OCI-M1 (cell line): ENCODE measurements at places on chromosomes 5 and 9.
A peak's percentile ranks its signal among the peaks of the same experiment; 100 is the strongest.

DNA sequence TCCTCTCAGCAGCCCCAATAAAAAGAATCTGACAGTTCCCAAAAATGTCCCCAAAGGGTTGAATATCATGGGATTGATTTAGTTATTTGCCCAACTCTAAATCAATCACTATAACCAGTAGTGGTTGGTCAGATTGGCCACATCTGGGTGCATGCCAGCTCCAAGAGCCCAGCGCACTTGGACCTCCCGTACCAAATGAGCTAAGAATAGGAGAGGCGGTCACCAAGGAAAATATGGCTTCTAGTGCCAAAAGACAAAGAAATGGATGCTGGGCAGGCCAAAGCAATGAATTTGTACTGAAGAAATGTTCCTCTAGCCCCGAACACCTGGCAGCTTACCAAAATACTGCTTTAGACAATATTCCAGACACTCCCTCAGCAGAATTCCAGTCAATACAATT is 80.3 kb downstream of the RCL1 start:
- no peak for DNase-seq

DNA sequence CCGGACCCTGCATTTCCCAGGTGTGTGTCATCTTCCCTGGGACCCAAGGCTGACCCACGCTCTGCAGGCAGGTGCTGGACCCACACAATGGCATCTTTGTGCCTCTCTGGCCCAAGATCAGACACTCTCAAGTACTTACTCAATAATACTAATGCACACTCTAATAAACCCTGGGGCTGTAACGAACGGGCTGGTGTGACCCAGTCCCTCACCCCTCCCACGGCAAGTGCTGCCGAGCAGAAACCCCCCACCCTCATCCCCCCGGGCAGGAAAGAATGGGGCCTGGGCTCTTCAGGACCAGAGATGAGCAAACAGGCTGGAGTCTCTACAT is 1.1 kb upstream of the OBP2B start:
- no peak for DNase-seq

GRCh38 chr9:9177081-9177480 is 1377.5 kb upstream of the DMAC1 start:
- DNase-seq = no peak

DNA sequence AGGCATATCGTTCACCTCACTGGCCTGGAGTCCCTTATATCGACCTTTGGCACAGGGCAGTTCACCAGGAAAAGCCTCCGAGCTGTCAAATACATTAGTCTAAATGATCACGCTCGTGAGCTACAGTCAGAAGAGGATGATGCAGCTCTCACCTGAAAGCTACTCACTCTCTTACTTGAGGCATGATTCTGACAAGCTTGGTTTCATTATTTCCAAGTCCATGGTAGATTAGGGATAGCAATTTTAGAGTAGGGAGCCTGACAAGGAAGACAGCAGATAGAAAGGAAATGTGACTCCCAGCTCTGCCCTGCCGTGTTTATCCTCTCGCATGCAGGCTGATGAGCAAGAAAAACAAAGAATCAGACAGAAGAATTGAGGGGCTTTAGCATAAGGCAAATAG is 98.0 kb upstream of the MAP1B start:
- no peak for DNase-seq

GRCh38 chr9:135614821-135615665 is 24.3 kb downstream of the GLT6D1 start:
- DNase-seq = no peak

DNA sequence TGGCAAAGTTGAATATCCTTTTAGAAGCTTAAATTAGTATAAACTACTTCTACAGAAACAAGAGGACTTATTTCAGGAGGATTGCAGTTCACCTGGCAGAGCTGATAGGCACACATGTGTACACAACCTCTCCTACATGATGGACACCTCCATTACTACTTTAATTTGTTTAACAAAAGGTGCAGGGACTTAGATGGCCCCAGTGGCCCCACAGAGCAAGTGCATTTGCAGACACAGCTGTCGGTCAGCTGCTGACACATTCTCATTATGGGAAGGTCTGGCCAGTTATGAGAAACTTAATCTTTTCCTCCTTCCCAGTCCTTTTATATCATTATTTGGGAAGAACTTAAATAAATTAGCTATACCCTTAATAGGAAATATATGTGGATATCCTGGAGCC is 28.3 kb downstream of the TDRD7 start:
- no peak for DNase-seq

DNA sequence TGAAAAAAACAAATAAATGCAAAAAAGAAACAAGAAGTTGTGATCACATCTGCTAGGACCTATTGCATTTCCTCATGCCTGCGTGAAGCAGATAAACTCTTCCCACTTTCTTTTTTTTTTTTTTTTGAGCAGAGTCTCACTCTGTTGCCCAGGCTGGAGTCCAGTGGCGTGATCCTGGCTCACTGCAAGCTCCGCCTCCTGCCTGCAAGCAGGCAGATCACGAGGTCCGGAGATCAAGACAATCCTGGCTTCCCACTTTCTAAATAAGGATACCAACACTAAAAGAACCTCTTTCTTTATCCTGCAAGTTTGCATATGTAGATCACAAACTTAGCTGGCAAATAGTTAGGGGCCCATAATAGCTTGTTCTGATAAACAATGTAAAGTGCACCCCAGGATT is 128.6 kb downstream of the ASTN2 start:
- DNase-seq = peak; percentile 47

DNA sequence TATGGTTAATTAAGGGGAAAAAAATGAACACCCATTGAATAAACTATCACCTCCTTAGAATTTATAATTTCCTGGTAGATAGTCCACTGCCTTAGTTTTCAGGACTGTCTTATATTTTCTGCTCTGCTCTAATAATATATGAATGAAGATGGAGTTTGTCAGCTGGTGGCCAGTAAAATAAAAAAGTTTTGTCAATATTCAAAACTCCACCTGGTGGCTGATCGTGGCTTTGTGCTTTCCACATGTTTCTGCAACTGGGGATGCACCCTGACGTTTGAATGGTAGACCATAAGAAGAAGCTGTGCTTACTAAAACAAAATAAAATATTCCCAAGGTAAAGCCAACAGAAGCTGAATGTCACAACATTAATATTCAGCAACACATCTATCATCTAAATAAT is 286.6 kb upstream of the IZUMO3 start:
- peak; percentile 46 for DNase-seq

DNA sequence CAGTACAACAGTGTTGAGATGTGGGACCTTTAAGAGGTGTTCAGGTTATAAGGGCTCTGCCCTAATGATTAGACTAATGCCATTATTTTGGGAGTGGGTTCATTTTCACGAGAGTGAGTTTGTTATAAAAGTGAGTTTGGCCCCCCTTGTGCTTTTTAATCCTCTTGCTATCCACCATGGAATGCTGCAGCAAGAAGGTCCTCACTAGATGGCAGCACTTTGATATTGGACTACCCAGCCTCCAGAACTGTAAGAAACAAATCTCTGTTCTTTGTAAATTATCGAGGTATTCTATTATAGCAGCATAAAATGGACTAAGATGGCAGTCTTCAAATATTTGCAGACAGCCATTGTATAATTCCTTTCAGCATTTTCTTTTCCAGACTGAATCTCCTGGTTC is 212.4 kb downstream of the LRRC70 start:
- peak; percentile 55 for DNase-seq

GRCh38 chr9:136808806-136809158 is 1.0 kb downstream of the RABL6 start:
- peak; percentile 39 for DNase-seq

DNA sequence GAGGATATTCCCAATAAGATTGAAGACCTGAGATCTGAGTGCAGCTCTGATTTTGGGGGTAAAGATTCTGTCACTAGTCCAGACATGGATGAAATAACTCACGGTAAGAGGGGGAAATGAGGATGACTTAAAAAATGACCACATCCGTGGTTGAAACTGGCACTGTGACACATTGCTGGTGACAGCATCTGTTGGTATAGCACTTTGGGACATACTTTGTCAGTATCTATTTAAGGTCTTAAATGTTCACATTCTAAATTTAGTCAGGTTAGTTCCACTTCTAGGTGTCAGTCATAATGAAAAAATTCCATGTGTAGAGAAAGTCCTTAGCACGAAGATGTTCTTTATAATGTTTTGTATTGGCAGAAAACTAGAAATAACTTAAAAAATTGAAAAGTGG is 70.9 kb downstream of the GAPVD1 start:
- no peak for DNase-seq

- peak; percentile 23 for DNase-seq
These were observed 142.8 kb downstream of the PDZD2 start for GRCh38 chr5:31781772-31782171.

- DNase-seq = no peak
These were observed 100.3 kb downstream of the PCSK5 start for GRCh38 chr9:75990576-75991304.

DNA sequence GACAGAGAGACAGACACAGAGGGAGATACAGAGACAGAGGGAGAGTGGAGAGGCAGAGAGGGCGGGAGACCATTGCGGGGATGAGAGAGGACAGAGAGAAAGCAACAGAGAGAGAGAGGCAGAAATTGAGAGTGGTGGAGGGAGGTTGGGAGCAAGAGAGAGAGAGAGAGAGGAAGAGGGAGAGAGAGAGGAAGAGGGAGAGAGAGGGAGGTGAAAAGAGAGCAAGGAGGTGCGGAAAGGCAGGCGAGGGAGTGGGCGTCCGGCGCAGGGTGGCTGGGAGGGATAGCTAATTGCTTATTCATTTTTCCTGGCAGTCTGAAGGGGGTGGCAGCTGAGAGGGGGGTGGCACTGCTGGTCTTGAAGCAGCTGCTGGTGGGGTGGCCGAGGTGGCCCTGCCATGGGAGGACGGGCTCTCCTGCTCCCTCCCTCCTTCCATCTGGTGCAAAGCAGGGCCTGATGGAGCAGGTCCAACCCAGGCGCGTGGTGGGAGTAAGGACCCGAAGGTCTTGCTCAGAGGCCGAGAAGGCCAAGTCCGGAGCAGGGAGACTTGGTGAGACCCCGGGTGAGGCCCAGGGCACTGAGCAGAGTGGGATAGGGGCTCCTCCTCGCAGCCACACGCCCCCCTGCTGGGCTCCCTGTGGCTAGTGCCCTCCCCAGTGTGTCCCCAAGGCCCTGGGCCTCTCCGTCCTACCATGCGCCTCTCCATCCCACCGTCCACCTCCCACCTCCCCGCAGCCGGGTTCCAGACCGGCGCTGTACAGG is 25.3 kb upstream of the RNU6ATAC start:
- no peak for DNase-seq

DNA sequence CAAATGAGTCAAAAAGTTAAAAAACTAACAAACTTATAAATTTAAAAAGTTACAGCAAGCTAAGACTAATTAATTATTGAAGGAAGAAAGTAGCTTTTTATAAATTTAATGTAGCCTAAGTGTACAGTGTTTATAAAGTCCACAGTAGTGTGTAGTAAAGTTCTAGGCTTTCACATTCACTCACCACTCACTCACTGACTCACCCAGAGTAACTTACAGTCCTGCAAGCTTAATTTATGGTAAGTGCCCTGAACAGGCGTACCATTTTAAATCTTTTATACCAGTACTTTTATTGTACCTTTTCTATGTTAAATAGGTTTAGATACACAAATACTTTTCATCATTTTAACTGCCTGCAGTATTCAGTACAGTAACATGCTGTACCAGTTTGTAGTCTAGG is 80.0 kb upstream of the C9orf72 start:
- no peak for DNase-seq

- DNase-seq = no peak
These were observed 39.3 kb downstream of the CLINT1 start for GRCh38 chr5:157819502-157820115.

DNA sequence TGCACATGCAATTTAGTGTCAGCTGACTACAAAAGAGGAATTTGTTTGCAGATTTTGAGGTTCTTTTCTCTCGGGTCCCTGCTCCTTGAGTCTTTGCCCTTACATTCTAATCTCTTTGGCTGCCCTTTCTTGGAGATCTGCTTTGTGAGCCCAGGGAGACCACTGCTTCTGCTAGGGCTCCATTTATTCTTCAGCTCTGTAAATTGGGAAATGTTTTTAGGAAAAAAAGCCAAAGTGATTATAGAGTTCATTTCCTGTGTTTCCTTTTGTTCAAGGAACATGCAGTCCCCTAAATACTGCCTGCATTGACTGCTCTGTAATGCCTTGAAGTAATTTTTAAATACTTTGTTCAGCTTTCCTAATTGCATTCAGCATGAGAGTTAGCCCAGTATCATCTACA is 197.4 kb downstream of the CSNK1G3 start:
- DNase-seq = no peak

- no peak for DNase-seq
These were observed 20.3 kb downstream of the DCP2 start for GRCh38 chr5:112996830-112997374.

DNA sequence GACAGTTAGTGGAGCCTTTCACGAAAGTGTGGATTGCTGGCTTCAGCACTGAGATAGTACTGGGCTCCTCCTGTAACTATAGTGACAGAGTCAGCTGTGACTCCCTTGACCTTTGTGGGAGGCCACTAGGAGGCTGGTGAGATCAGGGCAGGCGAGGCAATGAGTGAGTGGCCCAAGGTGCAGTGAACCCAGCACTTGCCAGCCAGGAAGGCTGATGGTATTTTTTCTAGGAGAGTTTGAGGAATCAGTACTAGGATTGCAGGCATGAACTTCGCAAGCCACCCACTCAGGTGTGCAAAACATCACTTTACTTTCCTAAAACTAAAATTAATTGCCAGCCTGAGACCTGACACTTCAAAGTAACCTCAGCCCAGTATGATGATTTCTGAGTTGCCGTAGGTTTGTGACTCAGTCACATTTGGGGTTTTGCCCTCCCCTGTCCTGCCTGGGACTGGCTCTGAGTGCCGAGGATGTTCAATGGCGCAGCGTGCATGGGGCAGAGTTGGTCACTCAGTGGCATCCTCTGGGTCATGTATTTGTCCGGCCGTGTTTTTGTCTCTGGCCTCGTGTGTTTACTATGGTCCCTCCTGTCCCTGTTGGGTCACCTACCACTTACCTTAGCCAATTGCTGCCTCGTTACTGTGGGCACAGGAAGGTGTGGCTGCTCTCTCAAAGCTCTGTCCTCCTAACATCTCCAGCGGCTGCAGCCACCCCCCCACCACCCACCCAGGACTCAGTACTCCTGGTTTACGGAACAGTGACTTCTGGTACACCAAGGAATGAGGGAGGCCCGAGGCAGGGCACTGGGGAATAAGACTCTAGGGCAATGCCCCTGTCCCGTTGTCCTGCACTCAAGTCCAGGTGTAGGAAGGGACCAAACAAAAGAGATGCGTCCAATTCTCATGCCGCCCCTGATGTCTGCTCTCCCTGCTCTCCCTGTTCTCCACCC is 67.2 kb downstream of the IL31RA start:
- DNase-seq = peak; percentile 55

DNA sequence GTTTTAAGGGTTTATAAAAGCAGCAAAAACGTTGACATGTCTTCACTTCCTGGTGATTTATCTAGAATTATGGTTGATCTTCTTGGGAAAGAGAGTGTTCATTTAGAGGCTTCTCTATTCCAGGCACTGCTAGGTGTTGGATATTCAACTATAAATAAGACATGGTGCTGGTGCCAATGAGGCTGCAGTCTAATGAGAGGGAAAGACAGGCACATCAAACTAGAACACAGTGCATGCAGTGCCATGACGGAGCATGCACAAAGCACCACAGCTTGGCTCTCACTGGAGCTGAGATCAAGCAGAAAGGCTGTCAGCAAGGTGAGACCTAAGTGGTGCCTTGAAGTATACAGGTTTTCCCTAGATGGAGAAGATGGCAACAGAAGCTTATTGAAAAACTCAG is 126.5 kb downstream of the RMI1 start:
- DNase-seq = no peak

- no peak for DNase-seq
These were observed 192.7 kb downstream of the TENT4A start for GRCh38 chr5:6905883-6906282.

GRCh38 chr5:119290161-119290569 is 65.7 kb upstream of the TNFAIP8 start:
- DNase-seq = peak; percentile 17

GRCh38 chr5:33330992-33331391 is 109.8 kb upstream of the TARS1 start:
- no peak for DNase-seq
